ENCODE measurements at places on chromosomes 4 and X. TPM values are rescaled to one million over a fixed set of nuclear protein-coding genes. Genes with fewer than 3 reads are reported as not detected.

The SCML2 gene
- total RNA-seq, result 3.3 TPM

The DCLK2 gene
- total RNA-seq, result 20.0 TPM

The CLNK gene
- not detected for total RNA-seq

The RAB9B gene
- total RNA-seq, result 4.1 TPM

The CXCL11 gene
- not detected for total RNA-seq

DNA sequence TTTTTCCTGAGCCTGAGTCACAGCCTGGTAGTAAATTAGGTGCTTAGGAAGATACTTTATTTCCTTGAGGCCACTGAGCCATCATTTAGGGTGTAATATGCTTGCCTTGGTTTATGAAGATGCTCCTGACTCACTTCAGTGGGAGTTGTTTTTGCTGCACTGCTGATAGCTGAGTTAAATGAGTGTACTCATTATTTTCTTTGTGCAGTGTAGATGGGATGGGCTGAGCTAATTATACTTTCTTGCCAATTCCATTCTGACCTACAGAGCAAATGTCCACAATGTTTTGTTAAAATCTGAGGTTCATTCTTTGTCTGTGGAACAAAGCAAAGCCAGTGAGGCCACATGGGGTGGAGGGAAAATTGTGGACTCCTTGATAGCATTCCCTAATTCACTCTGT lies 60.0 kb downstream of the FGF13 start:
- no peak overlapping the region for H3K27ac ChIP-seq
- H3K4me1 ChIP-seq, result no peaks in the 10 kb centered on the region
- DNase-seq, result no peak
- H3K36me3 ChIP-seq, result no peaks in the 10 kb centered on the region

DNA sequence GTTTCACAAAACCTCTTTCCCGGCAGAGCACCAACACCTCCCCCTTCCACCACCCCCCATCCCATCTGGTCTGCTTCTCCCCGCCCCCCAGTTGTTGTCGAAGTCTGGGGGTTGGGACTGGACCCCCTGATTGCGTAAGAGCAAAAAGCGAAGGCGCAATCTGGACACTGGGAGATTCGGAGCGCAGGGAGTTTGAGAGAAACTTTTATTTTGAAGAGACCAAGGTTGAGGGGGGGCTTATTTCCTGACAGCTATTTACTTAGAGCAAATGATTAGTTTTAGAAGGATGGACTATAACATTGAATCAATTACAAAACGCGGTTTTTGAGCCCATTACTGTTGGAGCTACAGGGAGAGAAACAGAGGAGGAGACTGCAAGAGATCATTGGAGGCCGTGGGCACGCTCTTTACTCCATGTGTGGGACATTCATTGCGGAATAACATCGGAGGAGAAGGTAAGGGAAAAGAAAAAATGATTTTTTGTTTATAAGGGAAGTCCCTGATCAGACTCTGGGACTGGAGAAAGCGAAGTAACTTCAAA lies at the start of gene PDGFRA:
Gene PDGFRA (plus strand): TSS at position 333 of the 541 bp plus-strand sequence. CDS start 29,476 bp downstream, outside the sequence.
- no peak for DNase-seq
- no peaks in the 10 kb centered on the region for H3K36me3 ChIP-seq
- no peaks in the 10 kb centered on the region for H3K27me3 ChIP-seq
- H3K4me1 ChIP-seq, result peaks cover 52% of the 10 kb centered on the region

GRCh38 chr4:6221301-6221850 lies 21.0 kb upstream of the JAKMIP1 start:
- DNase-seq, result no peak
- H3K27me3 ChIP-seq, result peaks cover 65% of the 10 kb centered on the region
- H3K36me3 ChIP-seq, result peaks cover 4% of the 10 kb centered on the region
- H3K4me3 ChIP-seq, result peak overlapping the region; percentile 44
- no peak overlapping the region for H3K27ac ChIP-seq

GRCh38 chrX:119698845-119699244 lies 5.9 kb upstream of the SEPTIN6 start:
- no peaks in the 10 kb centered on the region for H3K27me3 ChIP-seq
- H3K4me3 ChIP-seq, result no peak overlapping the region
- peaks cover 7% of the 10 kb centered on the region for H3K4me1 ChIP-seq
- H3K36me3 ChIP-seq, result no peaks in the 10 kb centered on the region

DNA sequence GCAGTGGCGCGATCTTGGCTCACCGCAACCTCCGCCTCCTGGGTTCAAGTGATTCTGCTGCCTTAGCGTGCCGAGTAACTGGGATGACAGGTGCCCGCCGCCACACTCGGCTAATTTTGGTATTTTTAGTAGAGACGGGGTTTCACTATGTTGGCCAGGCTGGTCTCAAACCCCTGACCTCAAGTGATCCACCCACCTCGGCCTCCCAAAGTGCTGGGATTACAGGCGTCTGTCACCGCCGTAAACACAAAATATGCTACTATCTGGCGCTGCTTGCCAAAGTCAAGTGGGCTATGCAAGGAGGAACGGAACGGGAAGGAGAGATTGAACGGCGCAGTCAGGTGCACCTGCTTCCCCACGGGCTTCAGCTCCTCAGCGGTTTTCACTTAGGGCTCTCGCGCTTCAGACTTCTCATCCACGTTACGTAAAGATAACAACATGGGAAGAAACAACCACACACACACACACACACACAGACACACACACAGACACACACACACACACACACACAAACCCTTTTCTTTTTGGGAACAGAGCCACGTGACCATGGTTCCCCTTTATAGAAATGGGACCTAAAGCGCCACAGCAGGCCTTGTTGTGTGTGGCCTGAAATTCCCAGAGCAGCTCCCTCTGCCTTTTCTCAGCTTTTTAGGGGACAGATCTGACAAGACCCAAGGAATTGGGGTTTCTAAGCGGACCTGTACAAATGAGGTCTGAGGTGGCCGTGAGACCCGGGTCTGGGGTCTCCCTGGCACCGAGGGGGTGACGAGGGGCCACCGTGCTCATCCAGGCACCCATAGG lies 1.5 kb downstream of the P2RY8 start:
- peak; percentile 44 for DNase-seq
- peaks cover 6% of the 10 kb centered on the region for H3K4me1 ChIP-seq
- H3K27ac ChIP-seq, result no peak overlapping the region
- no peak overlapping the region for H3K4me3 ChIP-seq
- H3K36me3 ChIP-seq, result no peaks in the 10 kb centered on the region

- H3K4me3 ChIP-seq, result no peak overlapping the region
- H3K4me1 ChIP-seq, result no peaks in the 10 kb centered on the region
- no peak overlapping the region for H3K27ac ChIP-seq
- H3K36me3 ChIP-seq, result no peaks in the 10 kb centered on the region
- H3K27me3 ChIP-seq, result peaks cover 9% of the 10 kb centered on the region
Measured at GRCh38 chr4:90027565-90027964, 99.6 kb upstream of the CCSER1 start.

DNA sequence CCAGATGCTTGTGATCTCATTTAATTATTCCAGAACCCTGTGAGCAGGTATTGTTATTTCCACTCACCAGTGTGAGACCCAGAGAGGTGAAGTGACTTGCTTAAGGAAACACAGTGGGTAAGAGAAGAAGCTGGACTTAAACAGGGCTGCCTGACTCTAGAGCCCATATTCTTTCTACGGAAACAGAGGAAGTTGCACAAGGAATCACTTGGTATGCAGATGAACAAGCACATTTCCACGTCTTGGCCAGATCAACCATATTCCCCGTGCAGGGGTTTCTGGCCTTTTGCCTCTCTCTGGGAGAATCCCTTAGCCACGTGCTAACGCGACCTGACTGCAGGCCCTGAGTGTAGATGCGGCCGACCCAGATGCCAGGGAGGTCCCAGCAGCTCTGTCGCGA lies 195.5 kb upstream of the ATP6AP2 start:
- H3K4me3 ChIP-seq, result no peak overlapping the region
- H3K4me1 ChIP-seq, result no peaks in the 10 kb centered on the region
- no peak for DNase-seq

GRCh38 chr4:117084866-117085701 lies at the start of gene TRAM1L1:
TSS of gene TRAM1L1 (minus strand) at chr4:117085576. CDS start at chr4:117085393, 183 bp downstream.
- DNase-seq, result peak; percentile 75
- no peaks in the 10 kb centered on the region for H3K27me3 ChIP-seq
- H3K27ac ChIP-seq, result peak within 1 kb of the TSS; percentile 86
- peak within 1 kb of the TSS; percentile 76 for H3K4me3 ChIP-seq
- H3K36me3 ChIP-seq, result peaks cover 5% of the 10 kb centered on the region
- H3K4me1 ChIP-seq, result peaks cover 17% of the 10 kb centered on the region

GRCh38 chr4:177222781-177223180 lies 86.9 kb upstream of the NEIL3 start:
- H3K4me1 ChIP-seq, result no peaks in the 10 kb centered on the region
- no peak for DNase-seq
- H3K4me3 ChIP-seq, result no peak overlapping the region
- peaks cover 20% of the 10 kb centered on the region for H3K27me3 ChIP-seq
- peaks cover 2% of the 10 kb centered on the region for H3K36me3 ChIP-seq
- H3K27ac ChIP-seq, result no peak overlapping the region

- no peak overlapping the region for H3K4me3 ChIP-seq
- no peaks in the 10 kb centered on the region for H3K4me1 ChIP-seq
- peak; percentile 88 for DNase-seq
- H3K27me3 ChIP-seq, result no peaks in the 10 kb centered on the region
- H3K36me3 ChIP-seq, result peaks cover 2% of the 10 kb centered on the region
Measured at GRCh38 chr4:3257556-3258482, 8.9 kb downstream of the MSANTD1 start.

DNA sequence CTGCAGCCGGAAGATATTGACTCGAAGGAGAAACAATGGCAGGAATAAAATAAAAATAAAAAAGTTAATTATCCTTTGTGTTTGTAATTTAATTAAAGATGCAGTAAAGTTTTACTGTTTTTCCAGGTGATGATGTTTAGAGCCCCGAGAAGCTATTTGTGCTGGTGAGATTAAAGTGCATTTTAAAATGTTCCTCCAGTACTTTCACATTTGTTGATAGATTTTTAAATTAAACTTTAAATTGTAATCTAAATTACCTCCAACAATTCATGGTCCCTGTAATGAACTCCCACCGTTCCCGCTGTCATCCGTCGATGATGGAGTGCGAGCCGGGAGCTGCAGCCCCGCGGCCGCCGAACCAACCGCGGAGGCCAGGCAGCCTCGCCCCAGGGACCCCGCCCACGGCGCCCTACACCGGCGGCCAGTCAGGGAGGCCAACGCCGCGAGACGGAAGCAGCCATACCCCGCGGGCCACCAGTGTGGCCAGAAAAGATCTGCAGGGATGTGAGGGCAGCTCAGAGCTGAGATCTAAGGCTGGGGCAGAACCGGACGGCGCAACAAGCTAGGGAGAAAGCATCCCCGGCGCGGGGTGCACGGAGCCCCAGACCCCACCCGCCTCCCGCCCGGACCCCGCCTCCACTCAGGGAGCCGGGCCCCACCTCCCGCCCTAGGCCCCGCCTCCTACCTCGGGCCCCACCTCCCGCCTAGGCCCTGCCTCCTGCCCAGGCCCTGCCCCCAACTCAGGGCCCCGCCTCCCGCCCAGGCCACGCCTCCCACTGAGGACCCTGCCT lies 104.0 kb downstream of the FAM53A start:
- no peaks in the 10 kb centered on the region for H3K36me3 ChIP-seq
- H3K27ac ChIP-seq, result peak overlapping the region; percentile 87
- peak overlapping the region; percentile 75 for H3K4me3 ChIP-seq
- no peaks in the 10 kb centered on the region for H3K27me3 ChIP-seq
- peaks cover 5% of the 10 kb centered on the region for H3K4me1 ChIP-seq

GRCh38 chr4:76585897-76586360 lies 150.9 kb downstream of the SHROOM3 start:
- H3K36me3 ChIP-seq, result no peaks in the 10 kb centered on the region
- peak overlapping the region; percentile 83 for H3K4me3 ChIP-seq
- peaks cover 93% of the 10 kb centered on the region for H3K4me1 ChIP-seq
- peak; percentile 87 for DNase-seq

- no peak overlapping the region for H3K4me3 ChIP-seq
- peak overlapping the region; percentile 60 for H3K27ac ChIP-seq
- DNase-seq, result no peak
- peaks cover under 1% of the 10 kb centered on the region for H3K36me3 ChIP-seq
Measured at GRCh38 chr4:105843941-105844340, 51.3 kb upstream of the NPNT start.

- peaks cover 8% of the 10 kb centered on the region for H3K4me1 ChIP-seq
- no peak for DNase-seq
- H3K27me3 ChIP-seq, result peaks cover 8% of the 10 kb centered on the region
- no peak overlapping the region for H3K27ac ChIP-seq
- no peak overlapping the region for H3K4me3 ChIP-seq
- peaks cover 4% of the 10 kb centered on the region for H3K36me3 ChIP-seq
Measured at GRCh38 chr4:56649445-56650261, 31.4 kb downstream of the HOPX start.

- no peaks in the 10 kb centered on the region for H3K27me3 ChIP-seq
- peaks cover 3% of the 10 kb centered on the region for H3K4me1 ChIP-seq
- H3K36me3 ChIP-seq, result no peaks in the 10 kb centered on the region
- DNase-seq, result no peak
- H3K27ac ChIP-seq, result no peak overlapping the region
- H3K4me3 ChIP-seq, result no peak overlapping the region
Measured at GRCh38 chr4:31370866-31371465, 650.8 kb downstream of the PCDH7 start.

GRCh38 chr4:8859550-8860095 lies 12.0 kb downstream of the HMX1 start:
- H3K27me3 ChIP-seq, result peaks cover 69% of the 10 kb centered on the region
- peaks cover 4% of the 10 kb centered on the region for H3K36me3 ChIP-seq
- H3K27ac ChIP-seq, result no peak overlapping the region
- no peak for DNase-seq
- peaks cover 8% of the 10 kb centered on the region for H3K4me1 ChIP-seq
- no peak overlapping the region for H3K4me3 ChIP-seq

DNA sequence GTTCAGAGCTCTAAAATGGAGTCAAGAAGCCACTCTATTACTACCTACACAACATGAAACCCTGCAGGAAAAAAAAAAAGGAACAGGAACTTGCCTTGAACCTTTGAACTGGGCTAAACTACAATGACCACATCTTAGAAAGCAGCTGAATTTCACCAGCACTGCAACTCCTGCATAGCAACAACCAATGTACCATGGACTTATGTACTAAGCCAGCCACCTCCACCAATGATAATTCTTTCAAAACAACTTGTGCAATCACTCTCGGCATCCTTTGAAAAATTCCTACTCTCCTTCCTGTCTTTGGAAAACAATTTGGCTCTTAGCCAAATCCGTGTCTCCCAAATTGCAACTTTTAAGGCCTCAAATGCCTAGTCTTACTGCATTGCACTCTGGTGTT lies 26.8 kb upstream of the FMR1 start:
- H3K27ac ChIP-seq, result no peak overlapping the region
- H3K4me3 ChIP-seq, result no peak overlapping the region
- no peaks in the 10 kb centered on the region for H3K4me1 ChIP-seq
- H3K36me3 ChIP-seq, result no peaks in the 10 kb centered on the region
- no peaks in the 10 kb centered on the region for H3K27me3 ChIP-seq

- H3K27me3 ChIP-seq, result no peaks in the 10 kb centered on the region
- H3K4me3 ChIP-seq, result no peak overlapping the region
- H3K4me1 ChIP-seq, result peaks cover 71% of the 10 kb centered on the region
Measured at GRCh38 chr4:113682730-113683537, 78.6 kb downstream of the CAMK2D start.
